CD8-positive, alpha-beta memory T cell (primary cell): ENCODE measurements at places on chromosomes 7 and 10. TPM values are rescaled to one million over a fixed set of nuclear protein-coding genes. Genes with fewer than 3 reads are reported as not detected.

The AMZ1 gene
- total RNA-seq, result not detected

- DNase-seq, result no peak
Observed at GRCh38 chr10:117518246-117518645, 24.3 kb upstream of the EMX2 start.

GRCh38 chr10:113027574-113028455 is 77.8 kb downstream of the TCF7L2 start:
- DNase-seq, result no peak

GRCh38 chr10:3570855-3571266 is 214.1 kb downstream of the KLF6 start:
- DNase-seq, result no peak

The GRID2IP gene
- 0.33 TPM for total RNA-seq

The FAM25C gene
- total RNA-seq, result not detected

The MUC3A gene
- total RNA-seq, result not detected

GRCh38 chr7:156519070-156519469 is 121.5 kb upstream of the RNF32 start:
- no peak for DNase-seq

- DNase-seq, result no peak
Observed at GRCh38 chr7:38021892-38022291, 101.5 kb downstream of the EPDR1 start.

The STEAP1 gene
- not detected for total RNA-seq

The CALML3 gene
- total RNA-seq, result not detected

DNA sequence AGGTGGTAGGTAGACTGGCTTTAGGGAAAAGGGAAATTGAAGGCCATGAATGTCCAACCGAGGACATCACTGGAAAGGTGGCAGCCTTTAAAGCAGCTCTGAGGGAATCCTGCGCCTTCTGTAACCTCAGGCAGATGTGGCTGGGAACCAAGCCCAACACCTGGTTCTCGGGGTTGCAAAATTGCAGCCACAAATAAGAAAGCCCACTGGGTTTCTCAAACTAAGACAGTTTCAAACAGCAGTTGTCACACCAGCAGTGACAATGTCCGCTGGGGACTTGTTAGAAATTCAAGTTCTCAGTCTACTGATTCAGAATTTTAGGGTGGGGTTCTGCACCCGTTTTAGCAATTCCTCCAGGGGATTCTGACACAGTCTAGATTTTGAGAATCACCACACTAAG is 42.7 kb upstream of the STEAP1B start:
- no peak for DNase-seq

The SLC13A1 gene
- total RNA-seq, result not detected

The HMX3 gene
- not detected for total RNA-seq

The ADK gene
- total RNA-seq, result 64.4 TPM
